Stimulated activated naive CD8-positive, alpha-beta T cell treated with anti-CD3 and anti-CD28 coated beads, Interleukin-15, Interleukin-2, amounts not matched to agents 100 U/mL and 50 U/mL, for 24 hours (primary cell): ENCODE measurements at places on chromosomes 3 and 15.

GRCh38 chr3:67605377-67605776 is 49.0 kb downstream of the SUCLG2 start:
- DNase-seq: no peak

DNA sequence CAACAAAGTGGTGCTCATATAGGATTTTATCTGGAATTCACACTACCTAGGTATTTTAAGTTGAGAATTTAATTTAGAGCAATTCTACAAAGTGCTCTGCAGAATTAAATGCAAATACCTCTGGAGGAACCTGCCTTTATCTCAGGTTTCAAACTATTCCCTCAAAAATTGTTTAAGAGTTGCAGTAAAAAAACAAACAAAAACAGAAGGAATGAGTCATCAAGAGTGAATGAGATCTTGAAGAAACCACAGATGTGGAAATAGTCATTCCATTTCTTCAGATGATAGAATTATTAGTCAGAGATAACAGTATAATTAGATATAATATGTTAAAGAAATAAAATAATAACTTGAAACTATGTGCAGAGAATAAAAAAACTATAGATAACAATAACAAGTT is 80.8 kb upstream of the SCN5A start:
- no peak for DNase-seq

DNA sequence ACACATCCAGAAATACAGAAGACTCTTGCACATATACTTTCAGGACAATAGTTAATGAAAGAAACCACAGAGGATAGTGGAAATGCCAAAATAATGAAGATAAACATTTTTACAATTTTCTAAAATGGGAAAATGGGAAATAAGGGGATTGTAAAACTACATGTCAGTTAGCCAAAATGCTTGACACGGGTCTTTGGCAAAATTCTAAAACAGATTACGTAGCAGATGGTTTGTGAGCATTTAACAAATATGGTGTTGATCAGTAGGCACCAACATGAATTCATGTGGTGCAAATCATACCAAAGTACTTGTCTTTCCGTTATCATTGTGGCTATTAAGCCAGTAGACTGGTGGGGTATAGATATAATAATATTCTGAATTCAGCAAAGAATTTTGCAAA is 348.5 kb upstream of the ROBO1 start:
- DNase-seq: no peak

DNA sequence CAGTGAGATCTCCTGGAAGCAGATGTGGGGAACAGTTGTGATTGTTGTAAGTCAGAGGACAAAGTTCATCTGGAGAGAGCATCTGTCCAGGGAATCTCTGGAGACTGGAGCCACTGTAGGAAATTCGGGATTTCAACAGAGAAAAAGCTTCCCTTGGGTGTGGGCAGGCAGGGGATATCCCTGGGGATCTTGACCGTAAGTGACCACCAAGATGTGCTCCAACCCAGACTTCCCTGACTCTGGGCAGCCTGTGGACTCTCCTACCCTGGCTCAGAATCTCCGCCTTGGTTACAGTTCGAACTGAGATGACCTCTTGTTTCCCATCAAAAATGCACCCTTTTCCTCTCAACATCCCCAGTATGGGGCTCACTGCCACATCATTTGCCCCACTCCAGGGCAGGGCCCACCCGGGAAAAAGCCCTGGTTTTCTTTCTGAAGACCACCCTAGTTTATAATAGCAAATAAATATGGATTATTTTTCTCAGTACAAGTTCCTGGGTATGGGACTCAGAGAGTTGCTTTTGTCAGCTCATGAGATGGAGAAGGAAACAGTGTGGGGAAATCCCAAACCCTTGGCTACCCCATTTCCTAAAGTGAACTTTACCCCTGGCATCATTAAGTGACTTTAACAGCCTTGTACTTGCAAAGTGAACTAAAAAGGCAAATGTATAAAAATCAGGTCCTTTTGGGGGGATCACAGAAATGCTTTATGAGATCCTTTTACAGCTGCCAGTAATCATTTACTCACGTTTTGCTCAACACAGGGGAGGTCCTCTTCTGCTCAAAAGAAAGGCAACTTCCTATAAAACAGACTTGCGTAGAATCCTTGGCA is 89.9 kb downstream of the CCNL1 start:
- DNase-seq: no peak

- DNase-seq: no peak
Observed at GRCh38 chr3:142664311-142664710, 59.5 kb upstream of the TRPC1 start.

- no peak for DNase-seq
Observed at GRCh38 chr3:62997369-62997768, 122.2 kb upstream of the CADPS start.

DNA sequence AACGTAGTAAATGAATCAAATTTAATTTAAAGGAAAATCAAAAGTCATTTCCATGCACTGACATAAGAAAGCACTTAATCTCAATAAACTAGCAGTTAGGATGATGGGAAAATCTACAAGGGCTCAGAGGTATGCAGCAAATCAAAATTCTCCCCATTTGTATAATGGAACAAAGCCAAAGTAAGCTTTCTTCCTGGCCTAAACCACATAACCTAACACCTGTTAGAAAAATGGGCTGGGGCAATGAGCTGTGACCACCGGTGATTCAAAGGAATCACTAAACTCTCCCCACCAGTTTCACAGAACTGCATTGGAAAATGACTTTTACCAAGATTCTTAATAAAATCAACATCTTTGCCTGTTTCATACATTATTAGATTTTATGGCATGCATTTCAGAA is 1024.3 kb downstream of the FHIT start:
- DNase-seq: no peak

GRCh38 chr3:1469248-1469647 is 376.4 kb downstream of the CNTN6 start:
- DNase-seq: no peak

- DNase-seq: no peak
Observed at GRCh38 chr3:136377508-136377907, 127.4 kb downstream of the PCCB start.

DNA sequence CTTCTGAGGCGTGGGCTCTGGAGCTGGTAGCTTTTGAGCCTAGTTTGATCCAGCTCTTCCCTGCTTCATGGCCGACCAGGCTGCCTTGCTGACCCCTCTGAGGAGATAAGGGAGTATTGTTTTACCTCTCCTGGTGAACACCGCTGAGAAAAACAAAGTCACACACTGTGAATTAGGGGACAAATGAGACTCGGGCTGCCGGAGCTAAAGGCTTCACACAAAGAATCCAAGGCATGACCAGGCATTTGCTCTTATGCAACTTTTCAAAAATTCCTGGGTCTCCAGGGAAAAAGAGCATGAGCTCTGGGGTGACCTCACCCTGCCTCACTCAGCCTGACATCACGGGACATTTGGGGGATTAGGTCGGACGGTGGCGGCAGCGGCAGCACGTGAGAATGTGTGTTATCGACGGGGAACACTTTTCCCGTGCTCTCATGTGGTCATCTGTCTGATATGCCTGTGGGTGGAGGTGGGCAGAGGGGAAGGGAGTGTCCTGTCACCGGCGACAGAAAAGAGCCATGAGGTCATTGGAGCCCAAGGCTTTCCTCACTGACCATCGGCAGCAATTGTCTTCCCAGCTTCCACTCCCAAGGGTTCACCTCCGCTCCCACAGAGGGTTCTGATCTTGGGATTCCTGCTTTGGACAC is 61.0 kb downstream of the TMEM44 start:
- DNase-seq: no peak

DNA sequence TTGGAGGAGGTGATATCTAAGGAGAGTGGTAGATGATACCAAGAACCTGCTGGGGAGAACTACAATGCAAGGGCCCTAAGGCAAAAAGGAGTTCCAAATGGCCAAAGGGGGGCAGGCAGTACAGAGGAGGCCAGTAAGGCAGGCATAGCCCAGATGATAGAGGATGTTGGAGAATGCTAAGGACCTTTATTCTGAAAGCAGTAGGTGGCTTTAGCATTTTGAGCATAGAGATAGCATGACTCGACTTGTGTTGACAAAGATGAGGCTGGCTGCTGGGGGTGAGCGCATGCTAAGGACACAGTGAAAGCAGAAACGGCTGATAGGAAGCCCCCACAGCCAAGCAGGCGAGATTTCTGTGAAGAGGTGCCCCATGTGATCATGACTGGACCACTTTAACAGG is 419.3 kb downstream of the ERC2 start:
- DNase-seq: no peak

DNA sequence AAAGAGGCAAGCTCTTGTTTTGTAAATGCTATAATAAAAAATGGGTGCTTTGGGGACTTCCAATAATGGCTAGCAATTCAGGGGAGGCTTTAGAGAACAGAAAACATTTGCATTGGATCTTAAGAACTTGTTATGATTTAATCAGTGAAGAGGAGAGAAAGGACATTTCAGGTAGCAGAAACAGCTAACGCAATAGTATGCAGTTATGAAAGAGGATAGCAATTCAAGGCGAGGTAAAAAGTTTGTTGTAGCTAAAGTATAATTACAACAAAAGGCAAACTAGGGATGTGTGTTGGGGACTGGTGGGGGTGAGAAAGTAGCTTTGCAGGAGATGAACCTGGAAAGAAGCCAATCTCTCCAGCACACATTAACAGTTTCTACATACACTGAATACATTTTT is 558.7 kb upstream of the SEMA6D start:
- no peak for DNase-seq

- no peak for DNase-seq
Observed at GRCh38 chr15:67832031-67832551, 6.8 kb downstream of the SKOR1 start.
